Activated T-helper 9 cell treated with anti-CD3 and anti-CD28 coated beads, Interleukin-2, amount 50 U/mL, for 16 hours (primary cell): ENCODE measurements at places on chromosomes 16 and 17.
A peak's percentile ranks its signal among the peaks of the same experiment; 100 is the strongest.

GRCh38 chr16:83117810-83118209 lies 491.0 kb downstream of the CDH13 start:
- no peak for DNase-seq

DNA sequence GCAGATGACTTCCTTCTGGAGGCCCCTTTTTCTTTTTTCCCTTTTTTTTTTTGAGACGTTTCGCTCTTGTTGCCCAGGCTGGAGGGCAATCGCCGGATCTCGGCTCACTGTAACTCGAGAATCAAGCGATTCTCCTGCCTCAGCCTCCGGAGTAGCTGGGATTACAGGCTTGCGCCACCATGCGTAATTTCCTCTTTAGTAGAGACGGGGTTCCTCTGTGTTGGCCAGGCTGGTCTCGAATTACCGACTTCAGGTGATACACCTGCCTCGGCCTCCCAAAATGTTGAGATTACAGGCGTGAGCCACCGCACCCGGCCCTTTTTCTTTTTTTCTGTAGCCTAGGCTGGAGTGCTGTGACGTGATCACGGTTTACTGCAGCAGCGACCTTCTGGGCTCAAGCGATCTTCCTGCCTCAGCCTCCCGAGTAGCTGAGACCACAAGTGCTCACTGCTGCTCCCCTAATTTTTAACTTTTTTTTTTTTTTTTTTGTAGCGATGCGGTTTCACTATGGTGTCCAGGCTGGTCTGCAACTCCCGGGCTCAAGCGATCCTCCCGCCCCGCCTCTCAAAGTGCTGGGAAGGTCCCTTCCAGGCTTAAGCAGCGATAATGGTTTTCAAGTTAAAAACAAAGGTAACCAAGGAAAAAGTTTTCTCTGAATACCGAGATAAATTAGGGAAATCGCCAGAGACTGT lies 956 bp upstream of the IST1 start:
- DNase-seq = peak; percentile 8

DNA sequence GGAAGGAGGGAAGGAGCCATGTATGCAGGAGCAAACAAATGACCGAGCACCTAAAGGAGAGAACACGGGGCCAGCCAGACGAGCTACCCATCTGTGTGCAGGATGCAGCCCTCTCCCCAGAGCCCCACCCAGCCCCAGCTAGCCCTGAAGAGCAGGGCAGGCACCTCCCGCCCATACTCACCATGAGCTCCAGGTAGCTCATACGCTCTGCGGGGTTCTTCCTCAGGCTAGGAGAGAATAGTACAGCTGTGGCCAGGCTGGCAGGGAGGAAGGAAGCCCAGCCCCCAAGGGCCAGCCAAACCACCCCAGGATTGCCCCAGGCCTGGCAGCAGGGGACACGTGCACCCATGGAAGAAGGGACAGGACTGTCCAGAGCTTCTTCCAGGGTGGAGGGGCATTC lies 81.9 kb downstream of the KCNJ18 start:
- DNase-seq = no peak

- DNase-seq = no peak
Observed at GRCh38 chr16:57534337-57534880, 2.0 kb downstream of the CCDC102A start.

- DNase-seq = no peak
Observed at GRCh38 chr17:56812901-56813388, 20.8 kb downstream of the C17orf67 start.
